ENCODE measurements at places on chromosomes 13 and 19. TPM values are rescaled to one million over a fixed set of nuclear protein-coding genes. Genes with fewer than 3 reads are reported as not detected.

The ZNF439 gene
- total RNA-seq = not detected

The MBD3L3 gene
- not detected for total RNA-seq

The GNG7 gene
- total RNA-seq = 0.03 TPM

The IGLON5 gene
- 0.03 TPM for total RNA-seq

The ACER1 gene
- not detected for total RNA-seq

The ACP5 gene
- total RNA-seq = not detected
